ENCODE measurements at places on chromosomes 3 and 15.
A peak's percentile ranks its signal among the peaks of the same experiment; 100 is the strongest.

GRCh38 chr3:178684881-178685590 is 148.8 kb downstream of the KCNMB2 start:
- no peak for DNase-seq

DNA sequence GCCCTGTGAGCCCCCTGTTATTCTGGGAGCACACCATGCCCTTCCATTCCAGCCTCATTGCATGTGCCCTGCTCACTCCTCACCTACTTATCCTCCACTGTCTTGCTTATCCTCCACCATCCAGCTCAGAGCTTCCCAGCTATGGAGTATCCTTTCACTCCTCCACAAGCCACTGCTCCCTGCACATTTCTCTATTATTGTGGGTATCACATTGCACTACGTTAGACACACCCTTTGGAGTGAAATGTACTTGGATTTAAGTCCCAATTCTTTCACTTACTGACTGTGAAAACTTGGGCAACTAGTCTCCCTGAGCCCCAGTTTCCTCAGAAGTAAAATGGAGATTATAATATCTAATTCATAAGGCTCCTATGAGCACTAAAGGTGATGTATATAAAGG is 4.3 kb downstream of the MASP1 start:
- no peak for DNase-seq

GRCh38 chr3:76438971-76439370 is 600.9 kb upstream of the ROBO2 start:
- no peak for DNase-seq

DNA sequence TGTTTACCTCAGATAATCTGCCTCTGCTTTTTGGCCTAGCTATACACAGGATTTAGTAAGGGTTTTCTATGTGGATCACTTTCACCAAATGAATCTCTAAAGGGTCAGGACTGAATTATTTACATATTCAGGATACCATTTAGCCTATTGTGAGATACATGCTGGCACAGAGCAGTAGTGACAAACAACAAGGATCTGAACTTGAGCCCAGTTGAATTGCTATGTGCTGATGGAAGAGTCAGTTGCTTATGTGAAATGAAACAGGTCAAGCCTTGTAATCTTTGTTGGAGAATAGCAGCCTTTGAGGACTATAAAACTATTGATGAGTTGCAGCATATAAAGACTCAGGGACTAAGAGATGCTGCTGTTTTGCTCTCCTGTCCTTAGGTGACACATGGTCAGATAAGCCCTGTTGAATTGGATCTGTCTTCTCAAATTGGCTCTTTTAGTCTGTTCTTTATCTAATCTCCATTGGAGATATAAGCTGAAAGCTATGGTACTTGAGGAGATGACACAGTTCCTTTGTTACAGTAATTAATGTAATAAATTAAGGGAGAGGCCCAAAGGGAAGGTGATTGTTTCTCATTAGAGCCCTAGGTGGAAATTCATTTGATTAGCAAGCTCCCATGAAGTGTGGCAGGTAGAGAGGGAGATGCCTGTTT is 30.4 kb downstream of the ZNF609 start:
- no peak for DNase-seq

GRCh38 chr3:128482666-128483656 is 10.0 kb downstream of the GATA2 start:
- no peak for DNase-seq

DNA sequence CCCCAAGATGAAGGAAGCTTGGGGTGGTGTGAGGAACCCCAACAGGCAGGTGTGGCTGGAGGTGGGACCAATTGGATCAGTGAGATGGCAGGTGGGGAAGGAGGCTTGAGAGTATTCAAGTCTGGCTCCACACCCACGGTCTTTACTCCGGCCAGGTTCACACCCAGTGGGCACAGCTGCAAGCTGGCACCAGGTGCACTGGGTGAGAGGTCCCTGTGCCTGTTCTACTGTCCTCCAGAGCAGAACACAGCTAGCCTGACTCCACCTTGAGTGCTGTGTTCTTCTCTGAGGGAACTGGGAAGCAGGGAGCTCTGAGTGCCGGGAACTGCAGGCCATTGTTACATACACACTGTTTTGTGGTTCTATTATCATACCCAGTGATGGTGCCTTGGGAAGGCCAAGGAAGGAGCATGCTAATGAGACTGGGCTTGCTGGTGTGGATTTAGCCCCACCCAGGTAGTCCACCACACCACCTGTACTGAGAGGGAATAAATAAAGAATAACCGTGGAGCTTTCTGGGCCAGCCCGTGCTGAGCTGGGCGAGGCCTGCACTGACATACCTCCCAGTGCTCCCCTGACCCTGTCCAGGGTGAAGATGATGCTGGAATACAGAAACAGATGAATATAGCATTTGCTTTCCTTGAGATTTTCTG is 93.4 kb downstream of the ABHD5 start:
- no peak for DNase-seq

DNA sequence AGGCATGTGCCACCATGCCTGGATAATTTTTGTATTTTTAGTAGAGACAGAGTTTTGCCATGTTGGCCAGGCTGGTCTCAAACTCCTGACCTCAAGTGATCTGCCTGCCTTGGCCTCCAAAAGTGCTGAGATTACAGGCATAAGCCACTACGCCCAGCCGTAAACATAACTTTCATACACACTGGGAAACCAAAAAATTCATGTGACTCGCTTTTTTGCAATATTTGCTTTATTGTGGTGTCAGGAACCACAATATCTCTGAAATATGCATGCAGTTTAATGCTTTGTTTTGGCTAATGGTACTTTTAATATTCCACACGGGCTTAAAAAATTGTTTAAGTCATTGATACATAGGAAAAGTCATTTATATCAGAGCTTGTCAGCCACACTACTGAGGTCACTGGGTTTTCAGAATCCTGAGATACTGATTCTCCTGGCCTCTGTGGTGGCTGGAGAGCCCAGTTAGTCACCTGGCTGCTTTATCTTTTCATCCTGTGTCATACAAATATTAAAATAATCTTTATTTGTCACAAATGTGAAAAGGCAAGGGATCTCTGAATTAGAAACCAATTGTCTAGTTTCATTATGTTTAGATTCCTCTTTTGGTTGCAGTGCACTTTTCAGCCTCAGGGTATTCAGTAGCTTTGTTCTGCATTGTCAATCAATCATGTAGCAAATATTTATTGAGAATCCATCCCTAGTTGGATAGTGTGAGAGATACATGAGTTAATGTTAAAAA is 10.0 kb downstream of the TMEM62 start:
- DNase-seq, result no peak

DNA sequence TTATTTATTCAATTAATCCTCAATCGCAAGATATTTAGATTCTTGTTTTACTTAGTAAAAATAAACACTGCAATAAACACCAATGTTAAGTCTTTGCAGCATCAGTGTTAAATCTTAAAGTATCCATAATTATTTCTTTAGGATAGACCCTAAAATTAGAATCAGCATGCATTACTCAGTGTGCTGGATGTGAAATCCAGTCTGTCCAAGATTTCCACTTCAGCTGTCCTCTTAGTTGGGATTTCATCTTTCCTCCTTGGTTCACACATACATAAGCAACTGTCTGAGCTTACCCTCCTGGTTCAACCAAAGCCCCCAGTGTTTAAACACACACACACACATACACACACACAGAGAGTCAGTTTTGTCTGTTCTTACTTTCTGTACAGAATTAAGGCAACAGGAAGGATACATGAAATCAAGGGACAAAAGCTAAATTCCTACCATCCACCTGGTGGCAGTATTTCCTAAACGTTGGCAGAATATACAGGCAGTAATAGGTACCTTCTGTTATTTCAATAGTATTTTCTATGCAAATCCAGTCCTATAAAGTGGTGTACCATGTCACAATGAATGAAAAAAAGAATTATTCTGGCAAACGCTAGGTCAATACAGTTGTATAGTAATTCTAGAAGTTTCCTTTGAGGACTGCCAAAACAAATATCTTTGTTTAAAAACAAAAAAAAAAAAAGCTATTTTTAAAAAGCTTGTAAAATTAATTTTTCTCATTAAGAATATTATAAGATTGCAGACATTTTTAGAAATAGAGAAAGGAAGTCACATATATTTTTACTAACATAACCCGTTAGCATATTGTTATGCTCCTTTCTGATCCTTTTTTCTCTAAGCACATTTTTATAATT is 27.3 kb upstream of the DMXL2 start:
- DNase-seq, result no peak

- no peak for DNase-seq
Measured at GRCh38 chr3:133096900-133097613, 58.9 kb downstream of the TMEM108 start.

- DNase-seq, result no peak
Measured at GRCh38 chr15:71779073-71779797, 31.1 kb upstream of the NR2E3 start.

DNA sequence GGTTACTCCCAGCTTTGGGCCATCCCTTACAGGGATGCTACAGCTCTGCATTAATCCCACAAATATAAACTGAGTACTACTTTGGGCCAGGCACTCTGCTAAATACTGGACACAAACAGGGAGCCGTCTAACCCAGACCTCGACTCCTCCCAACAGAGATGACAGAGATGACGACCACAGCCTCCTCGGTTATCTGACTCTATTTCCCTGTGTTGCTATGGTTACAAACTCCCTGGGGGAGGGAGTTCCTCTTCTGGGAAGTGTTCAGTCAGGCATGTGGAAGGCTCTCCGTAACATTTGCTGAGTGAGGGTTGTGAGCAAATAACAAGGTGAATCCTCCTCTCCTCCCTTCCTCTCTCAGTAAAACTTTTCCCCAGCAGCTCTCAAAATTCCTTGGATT is 6.7 kb upstream of the CMTM7 start:
- no peak for DNase-seq

DNA sequence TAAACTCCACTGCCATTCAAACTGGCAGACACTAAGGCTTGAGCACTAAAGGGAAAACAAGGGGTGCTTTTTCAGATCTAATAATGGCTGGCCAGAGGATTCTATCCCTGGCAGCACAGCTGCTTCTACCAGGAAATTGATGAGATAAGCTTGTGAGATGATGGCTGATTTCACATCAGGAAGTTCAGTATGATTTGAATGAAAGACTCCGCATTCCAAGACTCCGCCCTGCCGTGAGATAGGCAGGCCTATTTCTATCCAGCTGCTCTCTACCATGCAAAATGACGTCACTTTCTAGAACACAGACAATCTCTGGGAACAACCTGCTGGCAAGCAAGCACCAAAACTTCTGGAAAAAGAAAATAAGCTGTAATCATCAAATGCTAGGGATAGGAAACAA is 171.8 kb downstream of the WDR76 start:
- DNase-seq, result no peak

DNA sequence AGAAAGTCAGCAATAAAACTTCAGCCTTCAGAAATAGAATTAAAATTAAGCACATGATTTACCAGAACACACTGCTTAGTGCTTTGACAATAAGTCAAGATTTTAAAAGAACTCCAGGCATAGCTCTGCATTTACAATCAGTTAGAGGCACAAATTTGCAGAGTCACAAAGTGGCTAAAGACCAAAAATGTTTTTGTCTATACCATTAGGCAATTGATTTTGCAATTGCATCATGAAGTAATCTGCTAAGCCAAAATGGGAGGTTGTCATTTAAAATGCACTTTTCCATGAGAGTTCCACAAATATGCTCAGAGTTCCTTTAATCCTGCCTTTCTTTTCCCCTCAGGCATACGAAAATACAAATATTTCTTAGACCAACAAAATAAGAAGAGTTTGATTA is 10.1 kb upstream of the DCP1A start:
- no peak for DNase-seq

DNA sequence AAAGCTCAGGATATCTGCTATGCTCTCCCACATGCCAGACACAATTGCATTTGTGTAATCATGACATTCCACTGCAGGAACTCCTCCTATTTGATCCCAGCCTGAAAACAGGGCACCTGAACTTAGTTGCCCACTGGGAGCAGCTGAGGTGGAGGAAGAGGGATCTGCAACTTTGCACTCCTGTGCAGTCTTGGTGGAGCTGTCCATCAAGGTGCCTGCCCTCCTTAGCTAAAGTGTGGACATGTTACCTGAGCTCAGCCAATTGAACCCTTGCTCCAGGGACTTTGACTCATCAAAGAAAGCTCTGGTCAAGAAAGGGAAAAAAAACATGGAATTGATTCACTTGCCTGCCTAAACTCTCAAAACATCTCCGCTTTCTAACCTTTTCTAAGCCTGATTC is 33.3 kb upstream of the TUBGCP5 start:
- DNase-seq, result no peak

GRCh38 chr15:80856809-80857377 is 77.7 kb downstream of the CEMIP start:
- no peak for DNase-seq

DNA sequence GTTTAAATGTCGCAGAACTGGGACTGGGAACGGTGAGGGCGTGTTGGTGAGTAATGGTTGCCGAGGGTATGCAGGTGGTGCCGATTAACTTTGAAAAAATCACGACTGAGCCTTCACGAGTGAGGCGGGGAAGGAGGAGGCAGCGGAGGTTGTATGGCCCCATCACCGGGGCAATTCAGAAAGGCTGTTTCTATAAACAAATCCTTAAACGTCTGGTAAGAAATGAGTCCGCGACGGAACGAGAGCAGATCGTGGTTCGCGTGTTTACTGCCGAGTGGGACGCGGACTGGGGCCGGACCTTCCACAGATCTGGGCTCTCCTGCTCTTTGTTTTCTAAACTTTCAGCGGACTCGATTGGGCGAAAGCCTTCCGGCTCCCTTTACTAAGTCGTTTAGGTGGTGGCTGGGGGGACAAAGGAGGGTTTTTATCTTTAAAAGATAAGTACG is 2.7 kb downstream of the IGF1R start:
- DNase-seq, result no peak

DNA sequence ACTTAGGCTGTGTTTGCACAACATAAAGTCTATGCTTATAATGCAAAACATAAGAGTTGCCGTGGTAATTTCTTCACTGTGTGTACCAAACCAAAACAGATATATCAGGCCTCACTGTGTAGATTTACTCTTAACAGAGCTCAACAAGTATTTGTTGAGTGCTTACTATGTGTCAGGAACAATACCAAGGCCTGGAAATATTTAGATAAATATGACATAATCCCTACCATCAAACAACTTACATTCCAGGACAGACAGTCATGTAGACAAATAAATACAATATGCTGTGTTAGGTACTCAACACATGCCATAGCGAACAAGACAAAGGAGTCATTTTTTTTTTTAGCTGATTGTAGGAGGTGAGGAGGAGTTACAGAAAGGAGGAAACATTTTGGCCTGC is 554.0 kb downstream of the NSUN3 start:
- DNase-seq, result no peak

GRCh38 chr15:64731012-64731804 is 44.2 kb downstream of the RBPMS2 start:
- peak; percentile 91 for DNase-seq

- no peak for DNase-seq
Measured at GRCh38 chr3:196995646-196996355, 27.2 kb upstream of the PIGZ start.

- DNase-seq, result no peak
Measured at GRCh38 chr3:133295199-133295901, 104.5 kb upstream of the BFSP2 start.

- DNase-seq, result no peak
Measured at GRCh38 chr3:39249453-39250115, 30.3 kb downstream of the CX3CR1 start.

Data from ascending aorta (tissue), 2 donors.